Hematopoietic multipotent progenitor cell treated with erythropoietin and hydrocortisone succinate and interleukin-3 and kit ligand, for 15 days (in vitro differentiated cells): ENCODE measurements at places on chromosomes 2 and 18.

GRCh38 chr2:173990970-173991819 lies 26.0 kb upstream of the SP3 start:
- DNase-seq, result no peak

- DNase-seq, result no peak
Measured at GRCh38 chr2:157894694-157895435, 18.7 kb upstream of the ACVR1 start.

DNA sequence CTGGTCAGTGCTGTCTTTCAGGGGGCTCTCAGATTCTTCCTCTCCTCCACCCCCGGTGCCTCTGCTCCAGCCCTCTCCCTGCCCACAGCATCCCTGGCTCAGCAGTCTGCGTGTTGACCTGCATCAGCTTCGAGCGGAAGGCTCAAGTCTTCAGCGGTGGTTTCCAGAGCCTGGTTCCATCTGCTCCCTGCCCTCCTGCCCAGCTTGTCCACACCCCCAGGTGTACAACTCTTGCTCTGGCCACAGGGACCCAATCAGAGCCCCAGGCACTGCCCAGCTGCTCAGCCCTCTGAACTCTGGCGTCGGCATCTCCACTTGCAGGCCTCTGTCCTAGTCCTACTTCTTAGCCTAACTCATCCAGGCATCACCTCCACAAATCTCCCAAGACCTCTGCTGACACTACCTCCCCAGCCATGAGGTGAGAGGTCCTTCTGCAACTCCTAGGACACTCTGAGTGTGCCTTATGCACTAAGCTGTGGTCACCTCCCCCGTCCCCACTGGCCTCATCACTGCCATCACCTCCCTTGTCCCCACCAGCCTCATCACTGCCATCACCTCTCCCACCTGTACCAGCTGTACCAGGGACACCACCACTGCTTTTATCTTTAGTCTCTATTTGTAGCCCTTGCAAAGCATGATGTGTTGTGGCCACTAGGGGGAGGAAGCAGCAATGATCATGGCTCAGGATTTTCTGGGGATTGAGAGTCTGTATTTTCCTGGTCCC lies 60.9 kb downstream of the EDAR start:
- DNase-seq, result no peak

- no peak for DNase-seq
Measured at GRCh38 chr18:62426191-62426488, 96.7 kb upstream of the ZCCHC2 start.

- DNase-seq, result no peak
Measured at GRCh38 chr18:50289108-50289443, 1.6 kb upstream of the CXXC1 start.

DNA sequence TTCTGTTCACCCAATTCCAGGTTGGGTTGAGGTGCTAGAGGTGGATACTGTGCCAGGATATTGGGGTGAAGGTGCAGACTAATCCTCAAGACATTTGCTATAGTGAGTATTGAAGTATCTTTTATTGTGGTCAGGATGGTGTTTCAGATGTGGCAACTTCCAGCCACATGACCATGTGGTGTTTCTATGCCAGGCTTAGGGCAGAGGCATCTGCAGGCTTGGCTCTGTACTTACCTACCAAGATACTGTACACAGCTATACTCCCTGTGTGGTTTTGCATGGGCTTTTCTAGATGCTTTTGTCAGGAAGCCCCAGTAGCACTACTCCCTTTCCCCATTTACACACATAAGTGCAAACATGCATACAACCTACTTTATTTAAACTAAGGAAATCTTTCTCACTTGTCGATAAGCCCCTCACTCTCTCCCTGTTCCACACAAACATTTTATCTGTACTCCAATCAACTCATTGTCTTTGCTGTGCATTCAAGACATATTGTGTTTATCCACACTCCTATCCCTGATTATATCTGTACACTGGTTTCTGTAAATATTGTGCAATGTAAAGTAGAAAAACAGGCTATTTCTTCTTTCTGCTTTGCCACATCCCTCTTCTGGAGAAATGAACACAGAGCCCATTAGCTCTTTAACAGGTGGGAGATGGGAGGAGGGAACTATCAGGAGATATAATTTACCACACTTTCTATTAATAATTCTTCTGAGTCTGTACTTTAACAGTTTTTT lies 12.3 kb downstream of the ARL6IP6 start:
- DNase-seq, result no peak

DNA sequence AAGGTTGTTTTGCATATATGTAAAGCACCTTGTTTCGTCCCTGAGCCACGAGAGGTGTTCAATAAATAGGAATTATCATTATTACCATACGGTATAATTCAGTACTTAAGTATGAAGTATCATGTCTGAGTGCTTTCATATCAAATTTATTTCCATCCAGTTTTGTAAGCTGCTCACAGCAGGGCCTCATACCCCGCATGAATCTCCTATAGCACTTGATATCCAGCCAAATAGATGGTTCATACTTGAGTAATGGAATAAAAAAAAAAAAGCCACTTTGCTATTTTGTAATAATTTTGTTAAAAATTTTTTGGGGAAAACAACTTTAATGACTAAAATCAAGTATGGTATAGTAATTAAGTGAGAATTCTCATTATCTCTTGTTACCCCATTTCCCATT lies 160.8 kb upstream of the NOSTRIN start:
- DNase-seq, result no peak

DNA sequence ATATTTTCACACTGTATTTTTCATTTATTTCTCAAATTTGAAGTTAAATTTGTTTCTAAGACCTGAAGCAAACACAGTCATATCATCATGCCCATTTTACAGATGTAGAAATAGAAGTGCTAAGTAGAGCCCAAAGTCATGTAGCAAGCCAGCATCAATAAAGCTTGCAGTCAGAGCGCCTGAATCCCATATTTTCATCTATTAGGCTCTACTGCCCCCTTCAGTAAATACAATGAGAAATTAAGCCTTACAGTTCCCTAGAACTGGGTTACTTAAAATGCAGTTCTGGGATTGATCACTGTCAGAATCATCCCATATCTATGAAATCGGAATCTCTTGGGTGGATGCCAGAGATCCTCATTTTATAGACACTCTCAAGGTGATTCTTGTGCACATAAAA lies 419.9 kb downstream of the TGIF1 start:
- peak; percentile 39 for DNase-seq

DNA sequence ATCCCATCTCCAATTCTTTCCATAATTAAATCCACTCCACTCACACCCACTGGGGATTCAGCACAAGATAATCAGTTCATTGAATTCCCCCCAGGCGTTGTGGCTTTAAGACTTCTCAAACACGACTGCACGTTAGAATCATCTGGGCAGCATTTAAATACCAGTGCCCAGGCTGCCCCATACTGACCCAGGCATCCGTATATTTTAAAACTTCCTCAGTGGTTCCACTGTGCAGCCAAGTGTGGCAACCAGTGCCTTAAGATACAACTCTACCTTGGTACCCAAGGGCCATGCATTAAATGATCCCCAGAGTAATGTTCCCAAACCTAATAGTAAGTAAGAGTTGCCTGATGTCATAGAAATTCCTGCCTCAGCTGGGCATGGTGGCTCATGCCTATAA lies 54.3 kb upstream of the BZW1 start:
- DNase-seq, result no peak

DNA sequence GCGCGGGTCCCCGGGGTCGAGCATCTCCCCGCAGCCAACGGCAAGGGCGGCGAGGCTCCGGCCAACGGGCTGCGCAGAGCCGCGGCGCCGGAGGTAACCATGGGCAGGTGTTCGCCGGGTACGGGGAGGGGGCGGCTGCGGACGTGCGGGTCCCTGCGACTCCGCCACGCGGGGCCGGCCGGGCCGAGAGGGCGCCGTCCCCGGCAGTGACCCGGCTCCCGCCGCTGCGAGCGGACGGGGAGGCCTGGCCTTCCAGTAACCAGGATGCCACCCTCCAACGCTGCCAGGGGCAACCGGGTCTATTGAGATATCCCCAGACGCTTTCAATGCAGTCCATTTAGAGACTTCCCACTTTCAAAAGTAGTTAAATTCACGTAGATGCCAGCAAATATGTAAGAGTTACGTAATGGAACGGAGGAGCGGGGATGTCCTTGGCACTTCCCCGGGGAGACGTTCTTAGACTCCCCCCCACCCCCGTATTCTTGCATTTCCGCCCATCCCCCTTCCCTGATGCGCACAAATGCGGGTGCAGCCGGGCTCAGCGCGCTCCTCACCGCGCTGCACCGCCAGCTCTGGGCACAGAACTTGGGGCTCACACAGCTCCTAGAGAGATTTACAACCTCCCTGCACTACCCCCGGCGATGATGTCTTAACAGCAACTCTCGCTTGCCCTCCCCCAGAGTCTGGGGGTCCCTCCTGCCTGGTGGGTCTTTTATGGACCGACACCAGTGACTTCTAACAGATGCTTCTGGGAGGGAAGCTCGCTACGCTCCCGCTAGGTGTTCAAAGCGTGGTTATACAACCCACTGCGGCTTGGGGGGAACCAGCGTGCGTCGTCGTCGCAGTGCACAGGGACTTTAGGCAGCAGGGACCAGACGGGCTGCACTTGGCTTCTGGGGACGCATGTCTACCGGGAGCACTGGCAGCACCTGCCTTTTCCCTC lies 657 bp downstream of the SGPP2 start:
- no peak for DNase-seq

- DNase-seq, result no peak
Measured at GRCh38 chr18:45456090-45457021, 158.9 kb upstream of the SLC14A2 start.

DNA sequence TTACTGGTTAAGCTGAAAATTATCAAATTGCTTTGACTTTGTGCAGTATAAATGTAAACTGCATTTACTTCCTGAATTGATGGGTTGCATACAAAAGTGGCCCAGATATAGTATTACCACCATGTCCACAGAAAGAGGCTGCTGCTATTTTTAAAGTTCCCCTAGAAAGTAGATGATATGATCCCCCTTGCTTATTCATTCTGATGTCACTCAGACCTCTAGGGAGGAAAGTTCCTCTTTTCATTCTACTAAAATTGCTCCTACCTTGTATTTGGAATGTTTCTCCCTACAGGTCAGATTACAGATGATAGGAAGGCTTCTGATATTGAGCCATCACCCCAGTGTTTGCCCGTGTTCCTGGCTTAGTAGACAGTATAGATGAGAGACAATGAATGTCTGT lies 247.6 kb upstream of the TNP1 start:
- no peak for DNase-seq

DNA sequence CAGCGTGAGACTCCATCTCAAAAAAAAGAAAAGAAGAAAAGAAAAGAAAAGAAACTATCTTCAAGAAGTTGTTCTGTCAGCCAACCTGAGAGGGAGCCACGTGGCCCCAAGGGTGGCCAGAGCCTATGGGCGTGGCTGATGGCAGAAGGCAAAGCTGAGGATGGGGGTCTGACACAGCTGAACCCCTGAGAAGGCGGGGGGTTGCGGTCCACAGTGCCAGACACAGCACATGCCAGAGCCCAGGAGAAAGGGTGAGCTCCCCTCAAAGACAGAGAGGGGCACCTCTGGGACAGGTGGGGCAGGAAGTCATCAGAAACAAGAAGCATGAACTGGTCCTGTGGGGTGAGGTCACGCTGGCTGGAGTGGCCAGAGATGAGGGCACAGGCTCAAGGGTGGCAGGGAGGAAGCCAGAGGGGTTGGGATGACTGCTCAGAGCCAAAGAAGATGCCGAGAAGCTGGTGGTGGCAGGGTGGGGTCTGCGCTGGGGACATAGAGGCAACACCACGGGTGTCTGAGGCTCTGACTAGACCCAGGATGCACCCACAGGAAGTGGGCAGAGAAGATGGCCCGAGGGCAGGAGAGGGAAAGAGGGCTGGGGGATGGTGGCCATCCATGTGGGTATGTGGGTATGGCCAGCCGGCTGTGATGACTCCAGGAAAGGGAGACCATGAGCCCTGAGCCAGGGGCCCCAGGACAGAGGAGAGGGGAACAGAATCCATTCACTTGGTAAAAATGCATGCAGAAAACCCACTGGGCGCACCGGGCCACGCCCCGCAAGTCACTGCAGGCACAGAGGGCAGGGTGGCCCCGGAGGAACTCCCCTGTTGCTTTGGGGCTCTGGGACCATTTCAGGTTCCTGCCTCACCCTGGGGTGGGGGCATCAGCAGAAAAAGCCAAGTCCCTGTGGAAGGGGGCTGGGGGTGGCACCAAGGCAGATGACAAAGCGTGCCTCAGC lies 8.4 kb downstream of the KIF1A start:
- DNase-seq, result no peak

GRCh38 chr2:238669046-238669445 lies 178.8 kb upstream of the TWIST2 start:
- no peak for DNase-seq

- DNase-seq, result peak; percentile 53
Measured at GRCh38 chr2:217090024-217090473, 230.2 kb upstream of the TNP1 start.

DNA sequence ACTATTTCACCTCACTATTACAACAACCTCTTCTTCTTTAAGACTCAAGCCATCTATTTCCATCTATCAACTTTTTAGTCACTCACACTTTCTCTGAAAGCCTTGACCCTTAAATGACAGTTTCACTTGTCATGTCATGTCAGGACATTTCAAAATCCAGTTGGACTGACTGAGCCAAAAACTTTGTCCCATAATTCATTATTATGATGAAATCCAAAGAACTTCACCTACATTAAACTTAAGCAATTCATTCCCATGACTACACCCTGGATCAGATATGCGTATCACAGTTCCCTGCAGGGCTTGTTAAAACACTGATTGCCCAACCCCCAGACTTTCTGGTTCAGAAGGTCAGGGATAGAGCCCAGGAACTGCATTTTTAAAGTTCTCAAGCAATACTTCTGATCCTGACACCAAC lies 26.5 kb downstream of the LDAH start:
- DNase-seq, result no peak

GRCh38 chr18:39599251-39599650 lies 2033.7 kb upstream of the CELF4 start:
- no peak for DNase-seq

- DNase-seq, result no peak
Measured at GRCh38 chr2:112876257-112876970, 34.6 kb upstream of the IL37 start.

DNA sequence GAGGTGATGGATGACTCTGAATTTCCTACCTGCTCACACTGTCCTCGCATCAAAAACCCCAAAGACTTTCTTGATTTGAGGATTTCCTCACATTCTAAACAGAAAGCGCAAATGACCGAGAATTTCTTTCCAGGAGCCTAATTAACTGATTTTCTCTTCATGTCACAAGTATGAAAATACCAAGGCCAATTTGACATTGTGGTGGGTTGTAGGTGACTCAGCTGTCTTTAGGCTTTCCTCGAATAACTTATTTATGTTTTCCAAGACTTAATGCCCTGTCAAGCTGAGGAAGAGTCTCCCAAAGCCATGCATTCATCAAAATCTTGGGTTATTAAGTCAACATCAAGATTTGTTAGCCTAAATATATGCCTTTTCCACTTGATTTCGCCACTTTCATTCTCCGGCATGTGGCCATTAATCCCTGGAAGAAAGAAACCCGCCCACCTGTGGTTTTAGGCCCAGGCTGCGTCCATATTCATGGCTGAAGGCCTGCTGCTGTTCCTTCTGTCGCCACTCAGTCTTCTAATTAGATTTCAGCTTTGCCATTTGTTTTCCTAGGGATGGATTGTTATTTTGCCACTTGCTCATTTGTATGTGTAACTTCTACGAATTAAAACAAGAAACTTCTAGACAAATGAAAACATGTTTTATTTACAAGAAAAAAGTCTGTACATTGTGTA lies 84.9 kb downstream of the ST6GAL2 start:
- no peak for DNase-seq
